Heart left ventricle (tissue), 16 donors: ENCODE measurements at places on chromosomes 6 and 20. TPM values are rescaled to one million over a fixed set of nuclear protein-coding genes. Genes with fewer than 3 reads are reported as not detected.

Gene DTNBP1
- total RNA-seq = 18.5 TPM

Gene CD40
- 4.2 TPM for total RNA-seq

Gene EPPIN
- total RNA-seq = not detected

Gene CST7
- 1.8 TPM for total RNA-seq

Gene EBF4
- 5.6 TPM for total RNA-seq

Gene OGFRL1
- 7.8 TPM for total RNA-seq

Gene DUSP15
- total RNA-seq = 3.0 TPM

Gene CST3
- 1,194 TPM for total RNA-seq

Gene PTCRA
- total RNA-seq = not detected

Gene ANGPT4
- total RNA-seq = not detected

Gene PBOV1
- not detected for total RNA-seq

DNA sequence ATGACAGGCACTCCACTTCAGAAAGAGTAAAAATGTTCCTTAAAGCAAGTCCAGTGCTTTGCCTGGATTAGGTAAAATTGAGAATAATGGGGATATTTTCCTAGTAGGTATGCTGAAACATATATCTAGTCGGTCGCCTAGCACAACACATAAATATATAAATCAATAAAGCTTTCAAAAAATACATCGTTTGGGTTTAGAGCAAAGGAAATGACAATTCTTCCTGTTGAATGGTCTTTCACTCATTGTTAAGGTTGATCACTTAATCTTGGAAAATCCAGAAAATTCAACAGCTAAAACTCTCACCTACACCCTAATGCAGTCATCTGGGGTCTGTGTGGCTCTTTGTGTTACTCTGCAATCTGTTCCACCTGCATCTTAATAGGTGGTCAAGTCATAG lies 13.9 kb downstream of the HAO1 start:
- no peak for DNase-seq

- no peak for DNase-seq
These were observed 25.4 kb downstream of the TMEM244 start for GRCh38 chr6:129835691-129836090.

GRCh38 chr6:88168362-88168761 lies 2.2 kb upstream of the CNR1 start:
- DNase-seq = no peak

GRCh38 chr20:12984069-12984765 lies 24.6 kb upstream of the SPTLC3 start:
- no peak for DNase-seq

- DNase-seq = no peak
These were observed 27.1 kb downstream of the MRPL14 start for GRCh38 chr6:44100088-44100550.

GRCh38 chr6:147201885-147202515 lies 2.2 kb upstream of the STXBP5 start:
- peak; percentile 37 for DNase-seq

DNA sequence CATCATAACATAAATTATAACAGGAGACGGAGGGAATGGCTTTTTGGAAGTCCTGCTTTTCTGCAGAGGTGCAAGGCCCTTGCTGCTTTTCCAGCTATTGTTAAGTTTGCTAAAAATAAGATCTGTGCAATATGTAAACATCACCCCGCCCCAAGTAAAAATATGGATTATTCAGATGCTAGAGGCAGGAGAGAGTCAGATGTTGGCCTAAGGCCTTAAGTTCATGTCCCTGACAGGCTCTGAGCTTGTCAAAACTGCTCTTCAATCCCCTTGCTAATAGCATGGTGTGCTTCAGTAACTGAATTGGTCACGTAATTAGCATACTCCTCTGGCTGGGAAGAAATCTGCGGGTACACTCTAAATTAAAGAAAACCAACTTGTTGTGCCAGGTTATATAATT lies 147.5 kb downstream of the BMP2 start:
- DNase-seq = no peak

- DNase-seq = no peak
These were observed 16.8 kb upstream of the NAA20 start for GRCh38 chr20:20000211-20000968.

- DNase-seq = no peak
These were observed 78.2 kb downstream of the ELOVL4 start for GRCh38 chr6:79869184-79869583.

- DNase-seq = no peak
These were observed 343.8 kb upstream of the MMS22L start for GRCh38 chr6:97626671-97627441.

GRCh38 chr20:34579191-34579978 lies 20.9 kb downstream of the MAP1LC3A start:
- DNase-seq = peak; percentile 81

- DNase-seq = no peak
These were observed 177.1 kb downstream of the MRPL14 start for GRCh38 chr6:43950051-43950605.

DNA sequence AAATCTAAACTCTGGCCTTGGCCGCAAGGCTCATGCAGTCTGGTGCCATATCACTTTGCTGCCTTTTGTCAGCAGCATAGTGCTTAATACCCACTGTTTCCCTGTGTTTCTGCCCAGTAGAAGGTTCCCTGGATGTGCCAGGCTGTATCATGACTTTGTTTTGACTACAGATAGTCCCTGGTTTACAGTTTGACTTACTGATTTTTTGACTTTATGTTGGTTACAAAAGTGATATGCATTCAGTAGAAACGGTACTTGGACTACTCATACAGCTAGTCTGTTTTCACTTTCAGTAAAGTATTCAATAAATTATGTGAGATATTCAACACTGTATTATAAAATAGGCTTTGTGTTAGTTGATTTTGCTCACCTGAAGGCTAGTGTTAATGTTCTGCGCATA lies 19.0 kb downstream of the RALY start:
- DNase-seq = no peak

- no peak for DNase-seq
These were observed 22.6 kb downstream of the DYNLT1 start for GRCh38 chr6:158621694-158622544.

DNA sequence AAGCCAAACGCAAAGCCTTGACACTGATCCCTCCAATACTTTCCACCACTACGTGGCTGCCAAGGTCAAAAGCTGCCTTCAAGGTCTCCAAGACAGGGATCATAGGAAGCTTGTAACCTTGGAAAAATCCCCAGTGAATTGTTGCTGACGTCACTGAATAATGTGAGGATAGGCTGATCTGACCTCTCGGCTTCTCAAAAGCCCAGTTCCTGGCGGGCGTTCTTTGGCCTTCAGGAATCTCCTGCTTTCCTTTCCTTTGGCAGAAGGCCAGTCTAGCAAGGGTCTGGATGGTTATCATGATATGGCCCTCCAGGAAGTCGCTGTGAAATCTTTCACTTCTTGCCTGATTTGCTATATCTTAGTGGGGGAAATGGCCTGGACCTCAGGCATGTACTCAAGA lies 61.4 kb upstream of the TNFAIP3 start:
- DNase-seq = peak; percentile 38
